NCI-H2171 treated with DMSO at 0.1 percent for 48 hours (cell line): ENCODE measurements at places on chromosomes 16 and 17.

- no peak for DNase-seq
Measured at GRCh38 chr16:62907562-62907961, 871.3 kb upstream of the CDH8 start.

GRCh38 chr16:48164907-48165715, 9.3 kb upstream of the ABCC12 start:
- DNase-seq = peak; percentile 27

DNA sequence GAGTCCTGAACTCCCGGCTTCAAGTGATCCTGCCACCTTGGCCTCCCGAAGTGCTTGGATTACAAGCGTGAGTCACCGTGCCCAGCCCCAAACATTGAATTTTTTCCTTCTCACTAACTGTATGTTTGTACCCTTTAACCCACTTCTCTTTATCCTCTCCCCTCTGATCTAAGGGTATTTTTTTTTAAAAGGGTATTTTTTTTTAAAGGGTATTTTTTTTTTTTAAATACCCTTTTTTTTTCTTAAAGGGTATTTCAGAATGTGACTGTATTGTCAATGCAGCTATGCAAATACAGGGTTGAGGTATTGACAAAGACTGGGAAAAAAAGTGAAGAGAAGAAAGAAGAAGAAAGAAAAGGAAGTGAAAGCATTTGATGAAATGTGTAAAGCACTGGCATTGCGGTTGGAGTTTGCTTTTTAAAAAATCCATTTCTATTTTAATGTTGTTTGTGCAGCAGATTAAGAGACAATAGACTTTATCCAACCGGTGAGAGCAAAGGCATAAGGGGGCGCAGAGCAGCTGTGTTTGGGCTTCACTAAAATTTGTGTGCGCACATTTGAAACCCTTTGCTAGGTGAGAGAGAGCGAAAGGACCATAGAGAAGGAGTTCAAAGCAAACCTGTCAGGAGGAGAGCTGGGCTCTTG, 42.4 kb downstream of the SYT17 start:
- no peak for DNase-seq

DNA sequence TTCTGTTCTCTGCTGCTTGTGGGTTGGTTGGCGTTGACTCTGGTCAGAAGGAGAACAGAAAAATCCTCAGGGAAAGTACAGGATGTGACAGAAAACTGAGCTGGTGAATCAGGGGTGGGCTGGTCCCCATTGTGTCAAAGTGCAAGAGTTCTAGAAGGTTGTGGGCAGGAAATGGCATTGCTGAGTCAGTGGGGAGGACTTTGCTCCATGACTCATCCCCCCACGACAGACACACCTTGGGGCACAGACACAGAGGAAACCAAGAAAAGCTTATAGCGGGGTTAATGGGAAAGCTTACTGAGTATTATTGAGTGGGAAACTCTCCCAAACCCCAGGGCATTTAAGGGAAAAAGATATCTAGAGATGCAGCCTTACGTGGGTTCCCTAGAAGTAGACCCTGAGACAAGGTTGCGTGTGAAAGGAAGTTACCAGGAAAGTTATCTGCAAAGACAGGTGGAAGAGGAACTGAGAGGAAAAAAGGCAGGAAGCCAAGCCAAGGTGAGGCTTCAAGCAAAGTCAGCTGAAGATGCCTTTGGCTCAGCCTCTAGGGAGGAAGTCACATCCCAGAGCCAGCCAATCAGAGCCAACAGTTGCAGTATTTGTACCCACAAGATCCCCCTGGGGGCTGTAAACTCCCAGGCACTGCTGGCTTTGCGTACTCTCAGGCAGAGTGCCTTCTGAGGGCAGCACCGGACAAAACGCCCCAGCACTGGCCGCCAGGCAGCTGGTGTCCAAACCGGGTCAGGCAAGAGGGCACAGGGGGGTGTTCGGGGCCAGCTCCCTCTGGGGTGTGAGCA, 86.4 kb downstream of the FOXL1 start:
- DNase-seq = no peak

DNA sequence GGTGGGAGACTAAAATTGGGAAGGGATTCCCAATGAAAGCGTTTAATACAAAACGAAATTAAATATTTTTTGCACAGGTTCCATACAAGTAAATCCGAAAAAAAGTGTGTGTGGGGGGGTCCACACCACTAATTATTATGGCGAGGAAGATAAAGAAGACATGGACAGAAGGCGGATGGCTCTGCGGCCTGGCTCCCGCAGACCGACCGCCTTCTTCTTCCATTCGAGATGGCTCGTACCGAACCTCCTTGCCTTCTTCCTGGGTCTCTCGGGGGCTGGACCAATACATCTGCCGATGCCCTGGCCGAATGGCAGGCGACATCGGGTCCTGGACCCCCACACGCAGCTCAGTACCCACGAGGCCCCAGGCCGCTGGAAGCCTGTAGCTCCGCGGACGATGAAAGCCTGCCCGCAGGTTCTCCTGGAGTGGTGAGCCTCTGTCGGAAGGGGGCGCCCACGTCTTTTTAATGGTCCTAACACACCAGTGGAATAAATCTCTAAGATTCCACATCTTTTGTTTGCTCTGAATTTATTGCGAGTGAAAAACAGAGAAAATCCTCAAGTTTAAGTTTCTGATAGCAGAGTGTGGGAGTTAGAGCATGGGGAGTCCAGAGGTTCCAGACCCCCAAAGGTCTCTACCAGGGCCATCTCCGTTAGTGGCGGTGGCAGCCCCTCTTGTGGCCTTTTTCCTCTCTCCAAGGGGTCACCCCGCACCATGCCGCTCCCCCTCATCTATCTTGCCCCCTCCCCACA, 1.4 kb downstream of the PRAC2 start:
- DNase-seq = peak; percentile 33

GRCh38 chr17:16941072-16942036, 30.6 kb downstream of the TNFRSF13B start:
- DNase-seq = no peak
